T-helper 2 cell (primary cell): ENCODE measurements at places on chromosomes 3 and 15.

- DNase-seq = no peak
Measured at GRCh38 chr3:50525191-50525910, 21.9 kb upstream of the CACNA2D2 start.

GRCh38 chr3:44284949-44285348 is 43.3 kb downstream of the TOPAZ1 start:
- DNase-seq = no peak

- no peak for DNase-seq
Measured at GRCh38 chr3:182715006-182715405, 78.3 kb upstream of the ATP11B start.

DNA sequence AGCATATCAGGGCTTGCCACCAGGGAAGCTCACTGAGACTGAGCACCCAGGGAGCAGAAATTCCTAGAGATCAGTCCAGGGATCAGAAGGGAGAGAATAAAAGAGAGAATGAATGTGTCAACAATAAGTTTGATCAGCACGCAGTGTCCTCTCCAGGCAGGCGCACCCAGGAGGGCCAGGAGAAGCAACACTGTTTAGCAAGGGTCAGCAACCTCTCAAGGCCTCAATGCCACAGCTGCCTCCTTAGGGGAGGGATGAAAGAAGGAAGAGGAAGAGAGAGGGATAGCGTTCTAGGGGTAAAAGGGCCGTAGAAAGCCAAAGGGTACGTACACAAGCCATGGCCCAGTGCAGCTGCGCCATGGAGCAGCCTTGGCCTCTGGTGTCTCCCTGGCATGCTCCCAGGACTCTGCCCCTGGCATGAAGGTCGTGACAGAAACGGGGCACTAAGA is 399.8 kb downstream of the SHQ1 start:
- no peak for DNase-seq

- peak; percentile 62 for DNase-seq
Measured at GRCh38 chr15:98647774-98648653, at the start of gene IGF1R. IGF1R (plus strand) TSS chr15:98648539; CDS start chr15:98649582, 1,043 bp downstream.

DNA sequence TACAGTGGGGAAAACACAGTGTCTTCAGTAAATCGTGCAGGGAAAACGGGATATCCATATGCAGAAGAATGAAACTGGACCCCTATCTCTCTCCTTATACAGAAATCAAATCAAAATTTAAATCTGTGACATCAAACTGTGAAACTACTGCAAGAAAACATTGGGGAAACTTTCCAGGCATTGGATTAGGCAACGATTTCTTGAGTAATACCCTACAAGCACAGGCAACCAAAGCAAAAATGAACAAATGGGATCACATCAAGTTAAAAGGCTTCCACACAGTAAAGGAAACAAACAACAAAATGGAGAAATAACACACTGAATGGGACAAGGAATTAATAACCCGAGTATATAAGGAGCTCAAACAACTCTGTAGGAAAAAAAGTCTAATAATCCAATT is 165.3 kb downstream of the PLCL2 start:
- DNase-seq = no peak

- no peak for DNase-seq
Measured at GRCh38 chr3:149167898-149168297, 38.5 kb downstream of the HPS3 start.

- DNase-seq = no peak
Measured at GRCh38 chr3:162367429-162368260, 871.0 kb downstream of the OTOL1 start.

- no peak for DNase-seq
Measured at GRCh38 chr3:189144645-189145044, 27.1 kb upstream of the TPRG1 start.

DNA sequence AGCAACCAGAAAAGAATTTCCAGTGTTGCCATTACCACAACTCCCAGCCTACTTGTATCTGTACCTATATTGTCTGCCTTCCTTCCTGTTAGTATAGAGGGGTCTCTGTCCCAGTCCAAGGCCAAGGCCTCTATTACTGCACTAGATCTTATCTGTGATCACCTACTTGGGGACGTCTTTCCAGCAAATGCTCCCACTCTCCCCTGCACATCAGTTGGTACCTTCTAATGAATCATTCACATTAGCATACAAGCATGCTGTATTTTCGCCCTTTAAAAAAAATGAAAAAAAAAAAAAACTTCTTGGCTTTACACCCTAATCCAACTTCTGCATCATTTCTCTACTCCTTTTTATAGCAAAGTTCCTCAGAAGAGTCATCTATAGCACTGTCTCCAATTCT is 4.8 kb upstream of the AVEN start:
- no peak for DNase-seq

GRCh38 chr15:74778599-74778970 is 3.3 kb upstream of the CSK start:
- no peak for DNase-seq
